Activated T-helper 2 cell treated with anti-CD3 and anti-CD28 coated beads, Interferon-gamma antibody, Interleukin-2, Interleukin-4, amounts not matched to agents 10 μg/mL and 5 μg/mL and 100 μg/mL, durations not matched to agents 14 hours and 24 hours and 36 hours (primary cell): ENCODE measurements at places on chromosomes 4 and X.

DNA sequence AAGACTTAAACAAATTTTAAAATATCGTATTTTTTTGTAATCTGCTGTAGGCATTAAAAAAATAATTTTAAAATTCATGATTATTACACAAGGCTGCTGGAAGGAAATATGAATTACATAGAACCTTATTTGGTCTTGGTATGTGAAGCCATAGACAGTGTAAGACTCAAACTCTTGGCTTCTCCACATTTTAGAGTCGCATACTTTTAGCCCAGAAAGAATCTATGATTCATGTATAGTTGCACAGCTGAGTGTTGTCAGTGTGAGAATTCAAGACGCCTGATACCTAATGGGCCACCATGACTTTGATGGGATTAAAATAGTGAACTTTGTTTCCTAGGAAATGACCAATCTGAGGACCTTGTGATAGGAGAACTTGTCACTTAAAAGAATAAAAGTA, 1.4 kb downstream of the INTU start:
- no peak for DNase-seq

GRCh38 chr4:100907465-100908454, 389.9 kb upstream of the EMCN start:
- no peak for DNase-seq

- no peak for DNase-seq
Observed at GRCh38 chrX:47063179-47063578, 15.1 kb upstream of the RGN start.

GRCh38 chr4:15648600-15648999, 6.6 kb downstream of the FBXL5 start:
- no peak for DNase-seq

DNA sequence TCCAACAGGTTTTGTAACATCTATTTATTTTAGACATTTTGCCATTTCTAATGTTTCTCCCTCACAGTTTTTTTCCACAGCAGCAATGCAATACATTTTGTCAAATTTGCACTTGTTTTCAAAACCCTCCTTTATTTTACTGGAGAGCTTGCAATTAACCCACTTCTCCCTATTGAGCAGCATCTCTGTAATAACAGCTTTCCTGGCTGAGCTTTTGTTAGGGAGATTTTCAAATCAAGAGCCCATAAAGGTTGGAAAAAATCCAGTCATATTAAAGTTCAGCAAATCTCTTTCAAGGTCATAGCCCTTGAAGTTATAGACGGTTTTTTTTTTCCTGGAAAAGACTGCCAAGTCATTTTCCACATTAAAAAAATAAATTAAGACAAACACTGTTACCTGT, 450.6 kb upstream of the TENM3 start:
- DNase-seq, result no peak
